ENCODE measurements at places on chromosomes 6 and 20.

DNA sequence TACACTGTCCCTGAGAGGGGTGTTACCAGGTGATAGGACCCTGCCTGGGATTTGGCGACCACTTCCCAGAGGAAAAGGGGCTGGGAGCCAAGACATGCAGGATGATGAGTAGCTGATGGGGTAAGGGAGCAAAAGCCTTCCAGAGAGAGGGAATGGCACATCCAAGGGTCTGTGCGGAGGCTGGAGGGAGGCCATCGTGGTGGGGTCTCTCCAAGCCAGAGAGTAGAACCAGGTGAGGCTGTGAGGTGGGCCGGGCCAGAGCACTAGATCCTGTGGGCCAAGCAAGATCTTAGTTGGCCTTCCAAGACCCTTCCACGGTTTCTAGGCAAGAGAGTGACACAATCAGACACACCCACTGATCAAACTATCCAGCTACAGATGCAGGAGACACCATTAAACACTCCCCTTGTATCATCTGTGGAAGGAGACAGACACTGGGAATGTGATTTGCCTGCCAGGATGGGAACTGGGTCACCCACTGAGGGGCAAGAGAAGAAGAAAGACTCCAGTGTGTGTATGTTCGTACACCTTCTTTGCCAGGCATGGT lies 128.9 kb downstream of the BANF2 start:
- no peak for DNase-seq
- no peaks in the 10 kb centered on the region for H3K36me3 ChIP-seq
- no peak overlapping the region for H3K27ac ChIP-seq

DNA sequence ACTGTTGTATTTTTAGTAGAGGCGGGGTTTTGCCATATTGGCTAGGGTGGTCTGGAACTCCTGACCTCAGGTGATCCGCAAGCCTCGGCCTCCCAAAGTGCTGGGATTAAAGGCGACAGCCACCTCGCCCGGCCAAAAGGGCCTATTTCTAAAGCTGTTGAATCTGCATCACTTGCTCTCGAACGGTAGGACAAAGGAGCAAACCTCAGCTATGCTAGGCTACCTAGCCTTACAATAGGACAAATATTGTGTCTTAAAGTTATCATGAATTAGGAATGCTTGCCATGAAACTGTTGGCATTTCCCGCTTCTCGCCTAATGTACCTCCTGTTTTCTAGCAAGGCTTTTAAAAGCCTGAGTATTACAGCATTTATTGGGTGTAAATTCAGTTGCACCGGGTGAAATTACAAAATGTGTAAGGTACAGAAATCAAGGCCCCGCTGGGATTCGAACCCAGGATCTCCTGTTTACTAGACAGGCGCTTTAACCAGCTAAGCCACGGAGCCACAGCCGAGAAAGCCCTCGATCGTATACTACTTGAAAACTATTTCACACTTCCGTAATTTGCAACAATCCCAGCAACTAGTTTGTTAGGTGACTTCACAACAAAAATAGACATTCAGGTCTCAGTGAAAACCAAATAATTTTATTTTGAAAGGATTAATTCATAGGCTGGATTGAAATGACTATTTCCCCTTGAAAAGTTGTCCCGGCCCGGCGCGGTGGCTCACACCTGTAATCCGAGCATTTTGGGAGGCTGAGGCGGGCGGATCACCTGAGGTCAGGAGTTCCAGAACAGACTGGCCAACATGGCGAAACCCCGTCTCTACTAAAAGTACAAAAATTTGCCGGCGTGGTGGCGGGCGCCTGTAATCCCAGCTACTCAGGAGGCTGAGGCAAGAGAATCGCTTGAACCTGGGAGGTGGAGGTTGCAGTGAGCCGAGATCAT lies 211.6 kb upstream of the ZNF184 start:
- no peak overlapping the region for H3K27ac ChIP-seq
- no peaks in the 10 kb centered on the region for H3K36me3 ChIP-seq
- no peaks in the 10 kb centered on the region for H3K4me1 ChIP-seq
- no peak overlapping the region for H3K4me3 ChIP-seq
- DNase-seq: peak; percentile 95

- no peak overlapping the region for H3K4me3 ChIP-seq
- no peak for DNase-seq
- no peak overlapping the region for H3K27ac ChIP-seq
- no peaks in the 10 kb centered on the region for H3K36me3 ChIP-seq
Observed at GRCh38 chr6:16302721-16303552, 64.5 kb downstream of the GMPR start.

- H3K27ac ChIP-seq: no peak overlapping the region
- H3K4me1 ChIP-seq: no peaks in the 10 kb centered on the region
- no peaks in the 10 kb centered on the region for H3K27me3 ChIP-seq
- DNase-seq: no peak
Observed at GRCh38 chr20:9082741-9083140, 13.9 kb downstream of the PLCB4 start.

DNA sequence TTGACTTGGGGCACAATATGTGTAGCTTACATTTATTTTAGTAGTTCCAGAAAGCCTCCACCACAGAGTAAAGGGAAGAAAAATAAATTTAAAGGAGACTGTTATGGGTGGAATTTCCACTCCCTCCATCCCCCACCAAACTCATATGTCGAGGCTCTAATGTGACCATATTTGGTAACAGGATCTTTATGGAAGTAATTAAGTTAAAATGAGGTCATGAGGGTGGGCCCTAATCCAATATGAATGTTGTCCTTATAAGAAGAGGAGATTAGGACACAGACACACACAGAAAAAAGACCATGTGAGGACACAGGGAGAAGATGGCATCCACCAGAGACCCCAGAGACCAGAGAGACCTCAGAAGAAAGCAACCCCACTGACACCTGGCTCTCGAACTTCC lies 189.7 kb downstream of the EDN1 start:
- H3K36me3 ChIP-seq: no peaks in the 10 kb centered on the region
- DNase-seq: no peak
- no peaks in the 10 kb centered on the region for H3K27me3 ChIP-seq
- H3K4me1 ChIP-seq: no peaks in the 10 kb centered on the region
- H3K27ac ChIP-seq: no peak overlapping the region

DNA sequence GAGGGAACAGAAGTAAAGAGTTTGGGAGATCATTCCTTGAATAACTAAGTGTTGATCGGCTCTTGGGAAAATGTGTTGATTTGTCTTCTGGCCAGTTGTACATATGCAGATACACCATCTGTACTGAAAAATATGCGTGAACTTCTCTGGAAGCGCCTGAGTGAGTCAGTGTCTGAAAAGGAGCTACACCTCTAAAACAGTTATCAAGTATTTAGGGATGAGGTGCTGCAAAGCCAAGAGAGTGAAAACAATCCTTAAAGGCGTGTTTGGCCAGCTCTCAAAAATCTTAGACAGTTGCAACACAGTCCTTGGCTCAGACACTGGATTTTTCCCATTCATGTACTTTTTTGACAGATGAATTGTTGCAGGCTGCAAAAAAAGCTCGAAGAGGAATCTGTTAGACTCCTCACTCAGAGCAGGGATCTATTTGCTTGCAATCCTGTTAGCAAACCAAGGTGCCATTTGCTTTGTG lies 61.3 kb downstream of the BMP6 start:
- no peaks in the 10 kb centered on the region for H3K4me1 ChIP-seq
- DNase-seq: peak; percentile 33
- H3K36me3 ChIP-seq: no peaks in the 10 kb centered on the region
- H3K27ac ChIP-seq: no peak overlapping the region
- no peak overlapping the region for H3K4me3 ChIP-seq

DNA sequence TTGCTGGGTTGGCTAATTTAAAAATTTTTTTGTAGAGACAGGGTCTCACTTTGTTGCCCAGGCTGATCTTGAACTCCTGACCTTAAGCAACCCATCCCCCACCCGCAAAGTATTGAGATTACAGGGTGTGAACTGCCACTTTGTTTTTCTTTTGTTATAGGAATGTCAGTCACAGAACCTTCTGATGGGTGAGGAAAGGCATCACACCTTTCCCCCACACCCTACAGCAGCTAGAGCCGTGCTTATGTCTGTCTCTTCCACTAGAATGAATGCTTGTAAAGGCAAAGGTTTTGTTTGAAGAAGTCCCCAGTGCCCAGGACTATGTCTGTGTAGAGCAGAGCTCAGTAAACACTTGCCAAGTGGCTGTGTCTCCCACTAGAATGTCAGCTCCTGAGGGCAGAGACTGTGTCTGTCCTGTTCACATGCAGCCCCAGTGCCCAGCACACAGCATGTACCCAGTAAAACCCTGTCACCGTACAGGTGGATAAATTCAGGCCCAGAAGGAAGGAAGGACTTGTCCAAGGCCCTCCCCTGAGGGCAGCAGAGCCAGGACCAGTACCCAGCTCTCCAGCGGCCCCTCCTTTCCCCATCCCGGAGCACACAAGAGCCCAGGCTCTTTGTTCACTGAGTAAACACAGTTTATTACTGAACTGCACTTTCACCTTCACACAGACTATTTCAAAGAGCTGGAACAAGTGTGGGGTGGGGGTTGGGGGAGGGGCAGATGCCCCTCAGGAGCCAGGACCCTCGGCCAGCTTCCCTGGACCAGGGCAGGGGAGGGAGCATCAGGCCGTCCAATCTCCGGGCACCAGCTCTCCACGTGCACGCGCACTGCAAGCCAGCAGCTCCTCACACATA lies 26.4 kb downstream of the COX4I2 start:
- H3K36me3 ChIP-seq: peaks cover 13% of the 10 kb centered on the region
- peak; percentile 12 for DNase-seq
- no peak overlapping the region for H3K4me3 ChIP-seq
- no peaks in the 10 kb centered on the region for H3K27me3 ChIP-seq
- H3K27ac ChIP-seq: peak overlapping the region; percentile 35

- H3K27me3 ChIP-seq: no peaks in the 10 kb centered on the region
- no peak overlapping the region for H3K27ac ChIP-seq
- H3K4me1 ChIP-seq: no peaks in the 10 kb centered on the region
- H3K4me3 ChIP-seq: no peak overlapping the region
- no peaks in the 10 kb centered on the region for H3K36me3 ChIP-seq
- DNase-seq: no peak
Observed at GRCh38 chr6:31336896-31337496, 20.0 kb downstream of the HLA-B start.

DNA sequence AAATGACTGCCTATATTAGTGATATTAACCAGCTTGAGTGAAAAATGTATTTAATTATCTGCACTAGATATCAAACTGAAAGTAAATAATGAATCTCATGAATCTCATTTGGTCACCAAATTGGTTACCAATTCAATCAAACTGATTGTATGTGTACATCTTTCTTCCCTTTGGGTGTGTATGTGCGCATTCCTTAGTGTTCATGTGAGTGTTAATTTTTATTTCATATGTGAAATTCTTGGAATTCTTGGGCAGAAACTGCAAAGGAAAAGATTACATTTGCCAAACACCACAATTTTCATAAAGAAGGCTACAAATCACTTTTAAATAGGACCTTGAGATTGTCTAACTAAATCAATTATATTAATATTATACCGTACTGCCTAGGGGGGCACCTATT lies 648.4 kb upstream of the MARCKS start:
- peak overlapping the region; percentile 34 for H3K27ac ChIP-seq
- peaks cover 4% of the 10 kb centered on the region for H3K4me1 ChIP-seq
- H3K4me3 ChIP-seq: no peak overlapping the region
- no peaks in the 10 kb centered on the region for H3K27me3 ChIP-seq

GRCh38 chr6:33116417-33116816 lies 40.6 kb downstream of the HLA-DPB1 start:
- H3K27ac ChIP-seq: no peak overlapping the region
- no peak for DNase-seq
- no peak overlapping the region for H3K4me3 ChIP-seq
- H3K36me3 ChIP-seq: no peaks in the 10 kb centered on the region

GRCh38 chr6:48184648-48185047 lies 73.7 kb upstream of the PTCHD4 start:
- H3K27ac ChIP-seq: no peak overlapping the region
- no peaks in the 10 kb centered on the region for H3K27me3 ChIP-seq
- DNase-seq: no peak
- H3K36me3 ChIP-seq: no peaks in the 10 kb centered on the region

- H3K4me3 ChIP-seq: no peak overlapping the region
- DNase-seq: no peak
- H3K27ac ChIP-seq: no peak overlapping the region
Observed at GRCh38 chr6:156773935-156774852, 3.0 kb upstream of the ARID1B start.

DNA sequence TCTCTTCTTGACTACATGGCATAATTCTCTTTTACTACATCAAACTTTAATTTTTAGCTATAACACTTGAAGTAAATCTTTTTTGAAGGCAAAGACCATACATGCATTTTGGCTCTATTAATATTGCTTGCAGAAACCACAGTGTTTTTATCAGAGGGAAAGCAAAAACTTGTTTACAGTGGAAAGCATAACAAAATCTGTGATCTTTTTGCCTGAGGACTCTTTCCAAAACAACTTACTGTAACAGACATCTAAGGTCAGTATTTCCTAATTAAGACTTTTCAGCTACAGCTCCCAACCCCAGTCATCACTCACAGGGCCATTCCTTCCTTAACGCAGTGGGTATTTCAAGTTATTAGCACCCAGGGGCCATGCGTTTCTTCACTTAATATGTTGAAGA lies 274.7 kb downstream of the CDKAL1 start:
- H3K4me3 ChIP-seq: no peak overlapping the region
- H3K27ac ChIP-seq: no peak overlapping the region
- DNase-seq: peak; percentile 23
- H3K27me3 ChIP-seq: no peaks in the 10 kb centered on the region
- H3K36me3 ChIP-seq: no peaks in the 10 kb centered on the region

DNA sequence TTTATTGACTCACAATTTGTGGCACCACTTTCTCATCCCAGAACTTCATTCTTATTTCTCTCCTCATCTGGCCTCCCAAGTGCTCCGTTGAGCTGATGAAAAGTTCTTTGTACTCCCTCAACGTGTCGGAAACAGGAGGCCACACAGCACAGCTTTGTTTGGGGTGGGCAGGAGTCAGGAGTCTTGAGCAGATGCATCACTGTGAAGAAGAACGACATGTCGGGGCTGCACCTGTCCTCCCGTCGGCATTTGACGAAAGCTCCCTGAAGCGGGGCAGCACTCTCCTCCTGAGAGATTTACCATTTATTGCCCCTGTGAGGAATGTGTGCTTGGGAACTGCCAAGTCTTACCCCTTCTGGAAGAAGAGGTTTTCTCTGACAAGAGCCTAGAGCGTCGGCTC lies 28.1 kb downstream of the TAF8 start:
- H3K4me1 ChIP-seq: no peaks in the 10 kb centered on the region
- no peak for DNase-seq
- H3K27me3 ChIP-seq: no peaks in the 10 kb centered on the region
- H3K36me3 ChIP-seq: peaks cover 31% of the 10 kb centered on the region

DNA sequence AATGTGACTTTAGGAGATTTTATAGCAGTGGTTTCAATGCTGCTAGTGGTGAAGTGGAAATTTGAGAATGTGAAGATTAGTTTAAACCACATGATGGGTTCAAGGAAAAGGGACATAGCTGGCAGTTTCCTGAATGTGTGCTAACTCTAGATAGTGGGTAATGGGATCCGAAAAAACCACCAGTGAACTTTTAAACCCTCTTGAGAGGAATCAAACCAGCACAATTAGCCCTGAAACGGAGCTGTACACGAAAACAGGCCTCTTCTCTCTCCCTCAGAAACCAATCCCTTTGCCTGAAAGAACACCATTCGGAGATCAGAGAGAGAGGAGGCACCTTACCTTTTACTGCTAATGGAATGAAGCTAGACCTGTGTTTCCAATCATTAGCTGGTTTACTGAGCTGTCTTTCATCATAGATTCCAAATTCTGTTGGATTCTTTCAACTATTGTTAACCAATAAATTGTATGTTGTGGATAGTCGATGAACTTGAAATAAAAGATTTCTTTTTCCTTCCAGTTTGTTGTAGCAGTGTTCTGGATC lies 103.9 kb downstream of the AIG1 start:
- peak overlapping the region; percentile 52 for H3K27ac ChIP-seq
- H3K27me3 ChIP-seq: no peaks in the 10 kb centered on the region
- H3K4me3 ChIP-seq: no peak overlapping the region
- DNase-seq: peak; percentile 61

All from trophoblast cell (in vitro differentiated cells and primary cell).